ENCODE measurements at places on chromosomes 2 and 18.
A peak's percentile ranks its signal among the peaks of the same experiment; 100 is the strongest.

DNA sequence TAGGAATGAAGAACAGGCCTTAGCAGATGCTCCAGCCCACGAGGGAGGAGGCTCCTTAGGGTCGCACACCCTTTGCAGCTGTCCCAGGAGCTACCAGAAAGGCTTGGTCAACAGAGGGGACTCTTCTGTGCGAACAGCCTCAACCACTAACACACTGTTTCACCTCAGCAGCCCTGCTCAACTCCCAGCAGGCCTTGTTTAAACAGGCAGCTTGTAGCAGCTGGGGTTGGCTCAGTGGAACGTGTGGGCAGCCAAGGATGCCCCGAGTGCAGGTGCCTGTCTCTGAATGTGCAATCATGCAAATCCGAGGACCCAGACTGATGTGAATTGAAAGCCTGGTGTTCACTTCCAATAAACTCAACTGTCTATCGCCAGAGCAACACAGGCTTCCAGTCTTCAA lies 88.7 kb upstream of the CXCR4 start:
- no peak for DNase-seq

DNA sequence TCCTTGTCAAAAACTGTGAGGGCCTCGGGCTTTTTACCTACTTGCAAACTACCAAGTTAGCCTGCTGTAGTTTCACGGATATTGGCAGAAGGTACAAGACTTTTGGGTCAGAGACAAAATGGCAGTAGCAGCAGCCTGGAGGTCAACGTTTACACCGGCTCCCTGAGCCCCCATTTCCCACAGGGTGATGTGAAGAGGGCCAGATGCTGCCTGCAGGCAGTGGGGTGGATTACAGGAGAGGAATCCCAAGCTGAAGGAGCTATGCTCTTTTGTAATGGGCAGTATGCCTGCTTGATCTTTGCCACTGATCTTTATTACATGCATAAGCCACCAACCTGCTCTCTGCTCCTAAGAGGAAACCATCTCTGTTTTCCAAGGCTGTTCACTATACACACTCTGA lies 29.5 kb upstream of the SP5 start:
- DNase-seq = no peak

- no peak for DNase-seq
Measured at GRCh38 chr2:197240421-197241041, 70.0 kb downstream of the ANKRD44 start.

- peak; percentile 49 for DNase-seq
Measured at GRCh38 chr2:140988597-140988996, 1142.2 kb downstream of the LRP1B start.

DNA sequence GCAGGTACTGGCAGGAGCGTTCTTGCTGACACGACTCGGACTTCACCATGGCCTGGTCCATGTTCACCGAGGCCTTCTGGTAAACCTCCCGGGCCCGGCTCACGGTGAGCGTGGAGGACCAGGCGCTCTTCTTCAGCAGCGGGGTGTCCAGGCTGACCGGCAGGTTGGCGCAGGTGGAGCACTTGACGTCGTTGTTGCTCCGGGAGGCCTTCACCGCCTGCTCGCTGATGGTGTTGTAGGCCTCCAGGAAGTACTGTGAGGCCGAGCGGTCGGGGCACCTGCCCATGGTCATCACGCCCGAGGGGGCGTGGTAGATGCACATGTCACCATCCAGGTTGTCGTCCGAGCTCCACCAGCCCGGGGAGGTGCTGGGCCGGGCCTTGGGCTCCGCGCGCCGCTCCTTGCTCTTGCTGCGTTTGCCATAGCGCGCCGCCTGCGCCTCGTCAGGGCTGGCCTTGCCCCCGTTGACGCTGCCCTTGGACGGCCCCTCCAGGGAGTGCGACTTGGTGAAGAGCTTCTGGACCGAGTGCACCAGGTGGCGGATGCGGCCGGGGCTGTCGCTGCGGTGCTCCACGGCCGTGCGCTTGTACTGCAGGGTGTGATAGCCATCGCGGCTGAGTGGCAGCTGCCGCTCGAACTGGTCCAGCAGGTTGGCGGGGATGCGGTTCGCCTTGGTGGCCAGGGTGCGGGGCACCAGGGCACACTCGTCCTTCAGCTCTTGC lies 429.3 kb downstream of the TGIF1 start:
- no peak for DNase-seq

GRCh38 chr2:54859416-54859815 lies 136.0 kb downstream of the EML6 start:
- DNase-seq = no peak

DNA sequence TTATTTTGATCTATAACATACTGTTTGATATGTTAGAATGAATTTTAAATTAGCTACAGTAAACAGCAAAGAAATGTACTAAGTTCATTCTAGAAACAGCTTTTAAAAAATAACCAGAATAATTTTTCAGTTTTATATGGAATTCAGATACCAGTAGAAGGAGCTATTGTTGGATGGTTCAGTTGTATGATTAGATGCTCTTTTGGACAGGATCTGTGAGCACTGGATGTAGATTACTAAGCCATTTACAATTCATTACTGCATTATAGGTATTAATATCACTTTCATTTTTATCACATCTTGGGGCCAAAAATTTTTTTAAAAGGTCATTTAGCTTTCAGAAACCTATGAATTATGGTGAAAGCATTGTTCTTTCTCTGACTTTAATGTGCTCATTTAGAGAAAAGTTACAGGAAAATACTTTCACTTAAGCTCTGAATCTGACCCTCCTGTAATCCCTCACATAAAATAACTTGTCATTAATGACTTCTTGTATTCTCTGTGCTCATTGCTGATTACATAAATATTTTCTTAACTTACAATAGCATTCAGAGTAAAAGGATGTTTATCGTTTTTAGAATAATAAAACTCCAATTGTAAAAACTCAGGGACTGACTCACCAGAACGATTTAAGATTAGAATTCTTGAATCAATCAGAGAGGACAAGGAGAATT lies 750.2 kb downstream of the SLC4A3 start:
- DNase-seq = peak; percentile 6

GRCh38 chr18:73023975-73024374 lies 156.2 kb upstream of the NETO1 start:
- DNase-seq = no peak

GRCh38 chr2:99471654-99472599 lies 17.9 kb downstream of the REV1 start:
- no peak for DNase-seq

DNA sequence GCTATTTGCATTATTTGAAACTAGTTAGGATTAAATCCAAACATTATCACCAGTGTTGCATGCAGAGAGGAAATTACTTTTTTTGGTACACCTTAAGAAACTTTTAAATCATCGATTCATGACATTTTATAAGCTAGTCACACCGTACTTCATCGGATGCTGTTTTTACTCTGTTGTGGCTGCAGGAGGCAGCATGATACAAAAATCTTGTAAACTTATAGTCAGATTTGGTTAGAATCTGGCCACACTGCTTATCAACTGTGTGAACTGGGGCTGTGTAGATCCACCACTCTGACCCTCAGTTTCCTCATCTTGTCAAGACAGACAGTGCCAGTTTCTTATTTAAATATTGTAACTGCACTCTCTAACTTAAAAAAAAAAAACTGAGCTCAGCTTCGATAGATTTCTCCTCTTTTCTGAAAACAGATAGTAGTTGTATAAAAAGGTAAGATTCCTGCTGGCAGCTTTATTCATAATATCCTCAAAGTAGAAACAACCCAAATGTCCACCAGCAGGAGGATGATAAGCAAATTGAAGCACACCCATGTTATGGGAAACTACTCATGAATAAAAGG lies 77.8 kb downstream of the RAPGEF4 start:
- peak; percentile 45 for DNase-seq

DNA sequence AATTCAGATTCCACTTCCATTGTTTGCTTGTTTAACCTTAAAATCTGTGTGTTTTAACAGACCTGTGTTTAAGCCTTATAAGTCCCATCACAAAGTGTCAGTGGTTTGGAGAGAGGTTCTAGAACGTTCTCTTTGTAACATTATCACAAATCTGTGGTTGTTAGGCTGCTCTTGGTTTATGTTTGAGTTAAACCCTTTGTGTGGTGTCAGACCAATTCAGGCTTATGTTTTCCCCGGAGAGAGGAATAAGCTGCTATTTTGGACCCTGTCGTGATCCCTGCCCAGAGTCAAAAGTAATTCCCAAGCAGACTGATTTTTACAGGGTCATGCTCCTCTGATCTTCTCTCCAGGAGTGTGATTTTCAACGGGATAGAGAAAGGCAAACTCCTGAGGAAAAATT lies 43.8 kb upstream of the LTBP1 start:
- DNase-seq = no peak

DNA sequence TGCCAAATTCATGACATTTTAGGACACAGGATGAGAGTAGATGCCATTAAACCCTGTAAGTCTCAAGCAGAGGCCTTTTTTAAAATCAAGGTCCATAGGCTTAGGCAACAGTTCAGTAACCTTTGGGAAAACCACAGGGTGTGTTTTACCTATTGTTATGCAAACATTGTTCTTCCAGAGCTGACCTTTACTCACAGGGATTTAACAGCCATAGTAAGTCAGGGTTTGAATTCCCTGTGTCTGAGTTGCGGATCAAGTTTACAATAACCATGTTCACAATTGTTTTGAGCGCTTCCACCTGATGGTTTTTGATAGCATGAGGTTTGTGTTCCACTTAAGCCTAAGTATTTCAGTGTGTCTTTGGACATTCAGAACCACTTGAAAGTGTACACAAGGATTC lies 160.1 kb upstream of the BOD1L2 start:
- DNase-seq = no peak

GRCh38 chr2:222424276-222424728 lies at the start of gene SGPP2:
Gene SGPP2, plus strand, starts transcription at chr2:222424543. Its CDS starts 60 bp downstream, at chr2:222424603.
- no peak for DNase-seq

- DNase-seq = peak; percentile 57
Measured at GRCh38 chr2:160465002-160465401, 28.6 kb downstream of the RBMS1 start.

GRCh38 chr18:22193466-22193865 lies 24.1 kb downstream of the GATA6 start:
- DNase-seq = no peak

- DNase-seq = no peak
Measured at GRCh38 chr2:89848763-89849368, 1157.4 kb downstream of the RPIA start.

- DNase-seq = peak; percentile 68
Measured at GRCh38 chr2:24892928-24893327, 27.1 kb downstream of the ADCY3 start.

- DNase-seq = peak; percentile 62
Measured at GRCh38 chr2:239222312-239222660, 178.5 kb downstream of the HDAC4 start.

DNA sequence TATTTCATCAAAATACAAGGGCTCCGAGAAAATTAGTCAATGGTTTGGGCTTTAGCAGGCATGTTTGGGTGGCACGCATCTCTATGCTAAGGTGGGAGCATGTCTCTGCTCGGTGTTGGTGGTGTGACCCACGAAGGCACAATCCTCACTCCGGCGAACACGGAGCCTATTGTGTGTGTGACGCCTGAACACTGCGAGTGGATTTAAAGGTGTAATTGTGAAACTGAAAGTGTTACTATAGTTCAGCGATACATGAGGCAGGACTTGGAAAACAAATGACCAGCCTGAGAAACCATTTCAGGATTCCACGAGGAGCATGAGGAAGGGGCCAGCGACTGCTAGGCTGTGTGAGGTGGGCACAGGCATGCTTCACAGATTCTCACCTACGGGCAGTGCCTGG lies 41.7 kb upstream of the LDLRAD4 start:
- no peak for DNase-seq
